DND-41 (cell line): ENCODE measurements at places on chromosomes 13 and 19.

GRCh38 chr19:38813323-38813722 is 578 bp upstream of the LGALS4 start:
- H3K4me1 ChIP-seq, result no peaks in the 10 kb centered on the region
- peaks cover 31% of the 10 kb centered on the region for H3K36me3 ChIP-seq
- H3K4me3 ChIP-seq, result no peak overlapping the region
- H3K27me3 ChIP-seq, result no peaks in the 10 kb centered on the region
- H3K27ac ChIP-seq, result no peak overlapping the region

DNA sequence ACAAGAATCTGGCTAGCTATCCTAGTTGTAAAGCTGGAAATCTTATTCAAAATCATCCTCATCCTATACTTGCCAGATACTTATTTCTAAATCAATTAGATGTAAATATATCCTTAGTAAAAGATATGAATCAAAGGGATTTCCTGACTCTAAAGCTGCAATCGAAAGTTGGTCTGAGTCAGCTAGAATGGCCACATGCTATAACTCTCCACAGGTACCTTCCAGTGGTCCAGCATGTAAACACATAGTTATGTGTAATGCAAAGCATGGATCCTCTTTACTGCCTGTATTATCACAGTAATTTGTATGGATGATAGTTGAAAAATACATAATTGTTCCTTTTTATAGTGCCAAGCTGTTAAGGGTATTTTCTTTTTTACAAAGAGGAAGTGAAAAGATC is 27.4 kb downstream of the SLITRK6 start:
- no peak overlapping the region for H3K27ac ChIP-seq
- H3K4me3 ChIP-seq, result no peak overlapping the region
- H3K4me1 ChIP-seq, result no peaks in the 10 kb centered on the region
- no peaks in the 10 kb centered on the region for H3K27me3 ChIP-seq
- no peak for DNase-seq
- no peaks in the 10 kb centered on the region for H3K36me3 ChIP-seq

DNA sequence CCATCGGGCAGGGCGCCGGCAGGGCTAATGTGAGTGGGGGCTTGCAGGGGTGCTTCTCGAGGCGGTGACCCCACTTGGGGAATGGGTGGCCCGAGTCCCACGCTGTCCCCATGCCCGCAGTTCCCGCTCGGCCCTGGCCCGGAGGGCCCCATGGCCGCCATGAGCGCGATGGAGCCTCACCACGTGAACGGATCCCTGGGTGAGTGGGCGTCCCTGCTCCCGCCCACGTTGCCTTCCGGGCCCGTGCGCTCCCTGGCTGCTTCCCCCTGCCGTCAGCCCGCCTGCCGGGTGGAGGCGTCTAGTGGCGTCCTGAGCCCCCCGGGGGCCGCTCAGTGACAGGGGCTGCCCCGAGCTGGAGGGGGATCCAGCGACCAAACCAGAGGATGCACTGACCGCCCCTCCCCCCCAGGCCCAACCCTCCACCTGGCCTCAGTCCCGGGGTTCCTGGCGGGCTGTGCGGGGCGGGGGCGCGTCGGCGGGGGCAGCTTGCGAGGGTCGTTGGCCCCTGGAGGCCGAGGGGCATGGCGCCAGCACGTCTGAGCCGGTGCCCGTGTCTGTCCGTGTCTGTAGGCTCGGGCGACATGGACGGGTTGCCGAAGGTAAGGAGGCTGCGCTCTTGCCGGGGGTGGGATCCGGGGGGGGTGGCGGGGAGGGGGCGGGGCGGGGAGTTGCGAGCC is 4.8 kb downstream of the ISYNA1 start:
- H3K4me3 ChIP-seq, result no peak overlapping the region
- H3K27ac ChIP-seq, result no peak overlapping the region
- H3K36me3 ChIP-seq, result peaks cover 27% of the 10 kb centered on the region
- no peaks in the 10 kb centered on the region for H3K27me3 ChIP-seq

DNA sequence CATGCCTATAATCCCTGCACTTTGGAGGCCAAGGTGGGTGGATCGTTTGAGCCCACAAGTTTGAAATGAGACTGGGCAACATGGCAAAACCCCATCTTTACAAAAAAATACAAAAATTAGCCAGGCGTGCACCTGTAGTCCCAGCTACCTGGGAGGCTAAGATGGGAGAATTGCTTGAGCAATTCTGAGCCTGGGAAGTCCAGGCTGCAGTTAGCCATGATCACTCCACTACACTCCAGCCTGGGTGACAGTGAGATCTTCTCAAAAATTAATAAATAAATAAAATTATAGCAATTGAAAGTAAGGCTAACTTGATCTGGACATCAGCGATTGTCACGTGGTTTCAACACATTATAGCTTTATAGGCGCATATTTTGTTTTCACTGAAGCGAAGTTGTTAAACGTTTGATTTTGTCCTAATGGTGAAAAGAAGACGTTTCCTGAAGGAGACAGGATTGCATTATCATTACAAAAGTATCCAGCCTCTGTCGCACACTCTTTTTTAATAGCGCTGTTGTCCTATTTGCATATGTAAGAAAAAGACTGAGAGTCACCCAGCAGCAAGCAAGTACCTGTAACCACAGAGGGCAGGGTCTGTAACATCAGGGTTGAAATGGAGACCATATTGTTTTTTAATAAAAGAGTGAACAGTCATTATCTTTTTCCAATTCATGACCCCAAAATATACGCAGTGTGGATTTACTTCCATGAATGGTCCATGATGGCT is 335.7 kb downstream of the DCT start:
- H3K4me1 ChIP-seq, result no peaks in the 10 kb centered on the region
- no peak overlapping the region for H3K27ac ChIP-seq
- DNase-seq, result no peak
- no peaks in the 10 kb centered on the region for H3K36me3 ChIP-seq

GRCh38 chr13:87147076-87147475 is 524.1 kb upstream of the SLITRK5 start:
- H3K4me3 ChIP-seq, result no peak overlapping the region

GRCh38 chr19:44875666-44876451 is 15.2 kb upstream of the TOMM40 start:
- no peak overlapping the region for H3K27ac ChIP-seq
- no peaks in the 10 kb centered on the region for H3K36me3 ChIP-seq
- no peaks in the 10 kb centered on the region for H3K27me3 ChIP-seq
- no peak for DNase-seq

- H3K4me1 ChIP-seq, result no peaks in the 10 kb centered on the region
- DNase-seq, result no peak
- no peaks in the 10 kb centered on the region for H3K36me3 ChIP-seq
Measured at GRCh38 chr13:78187781-78188180, 269.1 kb upstream of the EDNRB start.

- H3K4me1 ChIP-seq, result no peaks in the 10 kb centered on the region
- DNase-seq, result no peak
- H3K27me3 ChIP-seq, result no peaks in the 10 kb centered on the region
- H3K36me3 ChIP-seq, result no peaks in the 10 kb centered on the region
- no peak overlapping the region for H3K27ac ChIP-seq
Measured at GRCh38 chr19:57008432-57008831, 111.4 kb upstream of the USP29 start.

GRCh38 chr13:58583966-58584365 is 952.4 kb downstream of the PCDH17 start:
- no peaks in the 10 kb centered on the region for H3K4me1 ChIP-seq
- H3K27ac ChIP-seq, result no peak overlapping the region
- DNase-seq, result no peak
- no peaks in the 10 kb centered on the region for H3K27me3 ChIP-seq
- no peak overlapping the region for H3K4me3 ChIP-seq

- no peak overlapping the region for H3K4me3 ChIP-seq
- H3K36me3 ChIP-seq, result no peaks in the 10 kb centered on the region
- no peak overlapping the region for H3K27ac ChIP-seq
- H3K4me1 ChIP-seq, result no peaks in the 10 kb centered on the region
- no peak for DNase-seq
Measured at GRCh38 chr13:106522112-106522705, 13.3 kb downstream of the EFNB2 start.
